Fibroblast of skin of left biceps (primary cell): ENCODE measurements at places on chromosomes 4 and X.

DNA sequence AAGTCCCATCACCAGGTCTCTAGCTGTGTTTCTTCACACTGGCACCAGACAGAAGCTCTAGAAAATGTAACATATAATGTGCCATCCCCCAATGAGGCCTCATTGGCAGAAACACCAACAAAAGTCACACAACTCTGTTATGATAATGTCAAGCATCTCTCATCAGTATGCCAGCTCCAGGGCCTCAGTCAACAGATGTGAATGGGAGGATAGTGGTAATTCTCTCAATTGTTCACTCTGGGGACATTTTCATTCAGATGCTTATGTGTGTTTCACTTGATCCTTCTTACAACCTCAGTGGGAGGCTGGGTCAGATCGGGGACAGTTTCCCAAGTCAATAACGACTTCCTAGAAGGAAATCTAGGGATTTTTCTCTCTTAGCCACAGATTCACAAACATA, 57.5 kb upstream of the SCOC start:
- DNase-seq: no peak

- no peak for DNase-seq
These were observed 23.0 kb upstream of the PGM2 start for GRCh38 chr4:37803348-37803973.

GRCh38 chr4:98262431-98262830, 1.2 kb downstream of the RAP1GDS1 start:
- no peak for DNase-seq

DNA sequence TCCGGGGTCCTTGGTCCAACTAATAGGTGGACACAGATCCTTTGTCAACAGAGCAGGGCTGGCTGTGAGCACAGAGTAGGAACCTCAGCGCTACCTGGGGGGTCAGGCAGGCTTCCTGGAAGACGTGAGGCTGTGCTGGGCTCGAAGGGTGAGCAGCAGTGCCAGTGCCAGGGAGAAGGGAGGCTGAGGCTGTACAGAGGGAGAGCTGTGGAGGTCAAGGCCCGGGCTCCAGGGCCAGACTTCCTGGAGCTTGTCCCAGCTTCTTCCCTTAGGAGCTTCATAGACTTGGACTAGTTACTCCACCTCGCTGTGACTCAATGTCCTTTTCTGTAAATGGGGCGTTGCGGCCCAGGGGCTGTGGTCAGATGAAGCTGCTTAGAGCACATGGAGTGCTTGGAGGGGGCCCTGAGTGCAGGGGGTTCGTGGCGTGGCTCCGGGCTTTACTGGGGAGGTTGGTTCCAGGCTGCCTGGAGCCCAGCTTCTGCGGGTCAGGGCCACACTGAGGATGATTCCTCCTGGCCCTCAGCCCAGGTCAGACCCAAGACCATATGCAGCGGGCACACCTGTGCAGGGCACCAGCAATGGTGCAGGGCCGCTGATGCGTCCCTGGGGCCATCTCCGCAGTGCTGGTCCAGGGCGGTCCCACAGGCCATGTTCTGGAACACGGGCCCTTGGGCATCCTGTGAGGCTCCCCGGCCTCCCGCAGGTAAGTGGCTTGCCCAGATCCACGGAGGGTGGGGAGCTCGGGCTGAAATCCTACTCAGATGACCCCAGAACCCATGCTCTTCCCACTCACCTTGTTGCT, 98.1 kb downstream of the DCTD start:
- no peak for DNase-seq

- DNase-seq: no peak
These were observed 34.2 kb downstream of the TENM3 start for GRCh38 chr4:182277377-182277776.

- no peak for DNase-seq
These were observed 27.8 kb downstream of the CD99L2 start for GRCh38 chrX:150870487-150871340.

GRCh38 chr4:92128676-92129075, 175.1 kb upstream of the GRID2 start:
- DNase-seq: no peak

- no peak for DNase-seq
These were observed 292.5 kb upstream of the DCAF8L1 start for GRCh38 chrX:28273736-28274135.
